ENCODE measurements at places on chromosomes 6 and 20.

- no peak for DNase-seq
Observed at GRCh38 chr20:51067792-51068191, 44.9 kb upstream of the KCNG1 start.

DNA sequence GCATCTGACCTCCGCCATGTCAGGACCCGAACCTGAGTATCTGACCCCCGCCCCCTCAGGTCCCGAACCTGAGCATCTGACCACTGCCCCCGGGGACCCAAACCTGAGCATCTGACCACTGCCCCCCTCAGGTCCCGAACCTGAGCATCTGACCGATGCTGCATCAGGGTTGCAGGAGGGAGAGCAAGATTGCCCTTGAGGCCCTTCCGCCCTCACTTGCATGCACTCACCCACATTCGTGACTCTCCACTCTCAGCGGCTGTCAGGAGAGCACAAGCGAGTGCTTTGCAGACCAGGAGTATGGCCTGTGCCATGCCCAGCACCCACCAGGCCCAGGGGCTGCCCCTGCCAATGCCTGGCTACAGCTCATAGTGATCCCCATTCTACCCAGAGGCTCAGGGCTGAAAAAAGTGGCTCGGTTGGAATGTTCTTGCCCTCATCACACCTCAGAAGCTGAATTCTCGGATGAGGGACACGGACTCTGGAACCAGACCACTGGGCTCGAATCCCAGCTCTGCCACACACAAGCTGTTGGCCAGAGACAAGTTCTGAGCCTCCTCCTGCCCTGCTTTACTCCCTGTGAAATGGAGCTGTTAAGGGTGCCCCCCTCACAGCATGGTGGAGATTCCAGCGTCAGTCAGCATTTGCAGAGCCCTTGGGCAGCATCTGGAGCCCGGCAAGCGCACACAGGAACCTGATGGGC lies 82.1 kb downstream of the DLL1 start:
- DNase-seq = no peak

- no peak for DNase-seq
Observed at GRCh38 chr6:43559328-43559727, 16.5 kb downstream of the XPO5 start.

- DNase-seq = no peak
Observed at GRCh38 chr6:156190270-156190669, 586.9 kb upstream of the ARID1B start.

DNA sequence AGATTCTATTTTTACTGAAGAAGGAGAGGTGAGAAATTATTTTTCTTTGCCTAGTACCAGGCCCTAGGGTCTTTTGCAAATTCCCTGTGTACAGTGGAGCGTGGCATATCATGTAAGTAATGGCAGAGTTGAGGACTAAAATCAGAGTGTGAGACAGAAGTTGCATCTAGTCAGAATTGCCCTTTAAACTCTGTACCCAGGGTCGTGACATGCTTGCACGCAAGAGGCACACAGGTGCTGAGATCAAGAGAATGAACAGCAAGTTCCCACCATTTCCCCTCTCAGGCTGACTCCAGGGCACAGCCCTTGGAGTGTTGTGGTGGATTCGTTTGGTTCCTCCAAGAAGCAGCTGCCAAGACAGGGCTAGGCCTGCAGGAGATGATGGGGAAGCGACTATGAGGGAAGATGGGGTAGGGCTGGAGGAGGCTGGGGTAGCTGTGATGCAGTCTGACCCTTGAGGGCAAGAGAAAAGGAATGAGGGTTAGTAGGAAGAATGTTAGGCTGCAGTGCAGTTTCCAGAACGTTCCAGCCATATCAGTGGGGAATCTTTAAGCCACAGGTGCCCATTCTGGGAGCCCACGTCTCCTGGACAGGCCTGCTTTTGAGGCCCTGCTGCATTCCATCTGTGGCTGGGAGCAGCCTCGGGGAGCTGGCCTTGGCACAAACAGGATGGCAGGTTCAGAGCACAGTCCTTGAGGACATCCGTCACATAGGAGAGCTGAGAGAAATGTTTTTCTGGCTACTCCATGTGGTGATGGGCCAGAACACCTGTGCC lies 6.9 kb downstream of the NELFCD start:
- DNase-seq = no peak

DNA sequence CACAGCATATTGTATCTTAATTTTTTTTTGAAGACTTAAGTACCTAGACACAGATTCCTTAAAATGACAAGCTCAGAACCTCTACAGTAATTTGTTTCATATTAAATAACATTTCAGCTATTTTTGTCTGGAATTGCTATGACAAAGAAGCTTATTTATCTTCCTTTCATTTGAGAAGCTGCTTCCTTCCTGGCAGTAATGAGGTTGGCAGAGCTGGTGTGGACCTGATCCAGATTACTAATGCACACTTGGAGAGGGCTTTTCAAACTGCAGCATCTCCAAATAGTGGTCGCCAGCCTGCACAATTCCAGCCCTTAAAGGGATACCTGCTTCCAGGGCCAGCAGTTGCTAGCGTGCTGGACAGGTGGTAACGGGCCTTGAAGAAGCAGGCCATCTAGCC lies 12.1 kb downstream of the PTCHD4 start:
- DNase-seq = no peak

- DNase-seq = no peak
Observed at GRCh38 chr6:164404812-164405488, 904.5 kb downstream of the C6orf118 start.

DNA sequence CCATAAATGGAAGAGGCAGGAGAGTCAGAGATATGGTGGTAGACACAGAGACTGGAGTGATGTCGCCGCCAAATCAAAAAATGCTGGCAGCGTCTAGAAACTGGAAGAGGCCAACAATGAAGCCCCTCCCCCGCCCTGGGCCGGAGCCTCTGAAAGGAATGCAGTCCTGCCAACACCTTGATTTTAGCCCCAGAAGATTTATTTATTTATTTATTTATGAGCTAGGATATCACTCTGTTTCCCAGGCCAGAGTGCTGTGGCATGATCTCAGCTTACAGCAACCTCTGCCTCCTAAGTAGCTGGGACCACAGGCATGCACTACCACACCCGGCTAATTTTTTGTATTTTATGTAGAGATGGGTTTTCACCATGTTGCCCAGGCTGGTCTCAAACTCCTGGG lies 82.6 kb upstream of the CCDC167 start:
- DNase-seq = no peak

DNA sequence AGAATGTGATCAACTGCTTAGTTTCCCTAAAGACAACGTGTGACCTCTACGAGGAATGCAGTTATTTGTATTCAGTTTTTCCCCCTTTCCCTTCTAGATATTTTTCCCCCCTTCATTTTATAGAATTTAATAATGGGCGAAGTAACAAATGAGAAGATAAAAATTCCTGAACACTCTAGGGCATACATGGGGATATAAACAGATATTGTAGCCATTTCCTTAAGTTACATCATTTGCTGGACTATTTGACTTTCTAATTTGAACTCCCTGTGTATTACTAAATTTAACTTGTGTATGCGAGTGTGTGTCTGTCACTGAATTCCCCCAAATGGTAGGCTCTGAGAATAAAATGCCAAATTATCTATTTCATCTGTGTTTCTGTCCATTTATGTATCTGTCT lies 99.0 kb upstream of the ZFP64 start:
- no peak for DNase-seq

- DNase-seq = no peak
Observed at GRCh38 chr6:68704485-68704884, 69.4 kb downstream of the ADGRB3 start.

DNA sequence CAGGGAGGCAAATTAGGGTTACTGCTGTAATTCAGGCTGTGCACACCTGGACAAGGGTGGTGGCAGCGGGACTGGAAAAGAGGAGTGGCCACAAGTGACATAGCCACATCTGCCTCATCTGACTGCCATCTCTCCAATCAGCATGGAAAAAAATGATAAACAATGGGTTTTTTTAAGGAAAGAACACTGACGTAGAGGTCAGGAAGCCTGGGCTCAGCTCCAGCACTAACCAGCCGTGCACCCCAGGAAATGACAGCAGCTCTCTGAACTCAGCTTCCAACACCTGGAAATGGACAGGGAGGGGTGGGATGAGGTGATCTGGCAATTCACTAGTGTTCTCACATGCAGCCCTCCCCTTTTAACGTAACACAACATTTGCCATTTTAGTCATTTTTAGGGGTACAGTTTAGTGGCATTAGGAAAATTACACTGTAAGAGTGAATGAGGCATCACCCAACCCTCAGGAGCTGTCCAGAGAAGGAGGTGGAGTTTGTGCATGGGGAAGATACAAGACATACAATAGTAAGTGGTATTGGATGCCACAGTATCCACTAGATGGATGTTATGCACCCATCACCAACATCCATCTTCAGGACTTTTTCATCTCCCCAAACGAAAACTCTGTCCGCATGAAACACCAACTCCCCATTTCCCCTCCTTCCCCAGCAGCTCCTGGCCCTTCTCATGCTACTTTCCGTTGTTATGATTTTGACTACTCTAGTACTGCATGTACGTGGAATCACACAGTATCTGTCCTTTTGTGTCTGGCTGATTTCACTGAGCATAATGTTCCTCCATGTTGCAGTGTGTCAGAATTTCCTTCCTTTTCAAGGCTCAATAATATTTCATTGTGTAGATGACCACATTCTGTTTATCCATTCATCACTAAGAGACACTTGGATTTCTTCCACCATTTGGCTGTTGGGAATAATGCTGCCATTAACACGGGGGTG lies 215.5 kb upstream of the ECI2 start:
- DNase-seq = no peak

DNA sequence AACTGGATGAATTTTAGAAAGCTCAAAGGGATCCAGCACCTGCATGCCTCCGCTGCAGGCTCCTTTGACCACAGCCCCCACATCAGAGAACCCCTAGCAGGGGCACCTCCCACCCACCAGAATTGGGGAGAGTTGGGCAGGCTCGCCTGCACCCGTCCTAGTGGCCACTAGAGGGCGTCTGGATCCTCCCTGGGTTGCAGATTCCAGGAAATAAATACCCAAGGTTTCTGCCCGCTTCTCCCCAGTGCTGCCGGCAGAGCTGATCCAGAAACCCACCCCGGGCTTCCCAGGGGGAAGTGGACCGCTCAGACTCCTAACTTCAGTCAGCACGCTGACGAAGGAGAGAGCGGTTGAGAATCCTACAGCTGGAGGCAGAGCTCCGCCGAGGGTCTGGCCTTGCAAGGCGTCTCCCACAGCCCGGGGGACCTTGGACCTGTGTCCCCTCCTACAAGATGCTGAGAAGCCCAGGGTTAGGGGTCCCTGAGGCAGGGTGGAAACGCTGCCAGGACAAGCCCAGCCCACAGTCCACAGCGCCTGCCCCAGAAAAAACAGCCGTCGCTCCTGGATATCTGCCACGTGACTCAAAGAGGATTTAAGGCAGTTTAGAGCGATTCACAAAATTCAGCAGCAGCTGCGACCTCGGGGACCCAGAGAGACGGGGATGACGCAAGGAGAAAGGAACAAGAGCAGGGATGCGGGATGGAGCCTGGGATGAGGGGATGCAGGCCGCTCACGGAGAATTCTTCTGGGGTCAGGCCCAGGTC lies 32.6 kb upstream of the PHACTR3 start:
- DNase-seq = peak; percentile 39

DNA sequence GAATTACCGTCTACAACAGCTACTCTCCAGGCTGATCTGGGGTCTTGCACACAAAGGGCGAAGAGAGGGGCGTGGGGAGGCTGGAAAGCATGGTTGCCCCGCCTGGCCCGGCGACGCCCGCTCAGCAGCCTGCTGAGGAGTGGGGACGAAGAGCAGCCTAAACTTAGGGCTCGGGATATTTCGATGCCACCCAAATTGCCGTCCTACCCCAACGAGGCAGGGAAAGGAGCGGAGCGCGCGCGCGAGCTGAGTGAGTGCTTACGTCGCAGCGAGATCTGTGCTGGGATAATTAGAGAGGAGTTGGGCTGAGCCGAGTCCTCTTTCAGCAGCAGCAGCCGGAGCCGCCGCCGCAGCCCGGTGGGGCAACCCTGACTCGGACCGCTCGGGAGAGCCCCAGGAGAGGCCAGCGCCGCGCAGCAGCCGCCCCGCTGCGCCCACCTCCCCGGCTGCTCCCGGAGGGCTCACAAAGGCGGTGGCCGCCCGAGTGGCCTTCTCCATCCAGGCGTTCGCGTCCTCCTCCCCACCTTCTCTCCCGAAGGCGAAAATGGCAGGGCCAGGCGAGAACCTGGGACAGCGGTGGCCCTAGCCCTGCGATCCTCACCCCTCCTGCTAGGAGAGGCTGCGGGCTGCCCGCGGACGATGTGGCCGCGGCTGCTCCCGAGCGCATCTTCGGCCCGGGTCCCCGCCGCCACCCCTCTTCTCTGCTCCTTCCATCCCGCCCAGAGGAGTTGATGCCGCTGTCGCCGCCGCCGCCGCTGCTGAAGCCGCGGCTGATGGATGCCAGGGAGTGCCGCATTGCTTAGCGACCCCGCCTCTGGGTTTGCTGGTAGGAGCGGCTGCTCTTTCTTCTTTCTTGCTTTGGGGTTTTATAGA lies at the start of gene CLVS2:
Gene CLVS2 (plus strand): TSS at position 315 of the 873 bp plus-strand sequence. CDS start 1,543 bp downstream, outside the sequence.
- no peak for DNase-seq

DNA sequence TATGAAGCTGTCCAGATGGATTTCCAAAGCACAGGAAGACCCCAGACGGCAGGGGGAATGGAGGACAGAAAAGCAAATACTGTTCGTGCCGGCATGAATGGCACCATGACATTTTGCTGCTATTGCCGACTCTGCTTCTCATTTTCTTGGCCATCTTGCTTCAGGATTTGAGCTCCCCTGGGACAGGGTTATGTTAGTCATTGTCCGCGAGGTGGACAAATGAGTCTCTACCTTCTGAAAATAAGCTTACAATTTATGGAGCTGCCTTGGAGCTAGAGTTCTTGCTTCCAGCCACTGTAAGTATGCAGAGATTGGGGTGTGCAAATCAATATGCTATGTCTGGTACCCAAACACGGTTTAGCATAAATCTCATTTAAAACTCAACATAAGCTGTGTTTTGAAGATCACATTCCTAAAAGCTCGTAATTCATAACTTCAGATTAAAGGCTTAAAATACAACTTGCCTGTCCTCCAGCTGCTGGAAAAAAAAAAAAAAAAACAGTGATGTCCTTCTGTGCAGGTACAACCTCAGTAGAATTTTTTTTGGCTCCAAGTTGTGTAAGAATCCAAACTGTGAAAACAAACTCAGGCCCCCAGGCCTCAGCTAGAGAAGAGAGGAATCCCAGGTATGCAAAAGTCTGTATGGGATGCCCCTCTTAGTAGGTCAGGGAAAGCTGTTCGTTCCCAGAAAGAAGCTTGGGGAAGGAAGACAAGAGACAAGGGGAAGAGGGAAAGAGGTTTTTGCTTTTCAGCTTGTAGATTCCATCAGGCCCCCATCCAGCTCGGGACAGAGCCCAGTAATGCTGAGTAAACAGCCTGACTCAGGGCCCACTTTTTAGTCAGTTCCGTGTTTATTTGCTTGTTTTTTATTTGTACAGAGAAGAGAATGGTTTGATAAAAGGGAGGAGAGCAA lies 184.2 kb upstream of the FOXA2 start:
- no peak for DNase-seq

DNA sequence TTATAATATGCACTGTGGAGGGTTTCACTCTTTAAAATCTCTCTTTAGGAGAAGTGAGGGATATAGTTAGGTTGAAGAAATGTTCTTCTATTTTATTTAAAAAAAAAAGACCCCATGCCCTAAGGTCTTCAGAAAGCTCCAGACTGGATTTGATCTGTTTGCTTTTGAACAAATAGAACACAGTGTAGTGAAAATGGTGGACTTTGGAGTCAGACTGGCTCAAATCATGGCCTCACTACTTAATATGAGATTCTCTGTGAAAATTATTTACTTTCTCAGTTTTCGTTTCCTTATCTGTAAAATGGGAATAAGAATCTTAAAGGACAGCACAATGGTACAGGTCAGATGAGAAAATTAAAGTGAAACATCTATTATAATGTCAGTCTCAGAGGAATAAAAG lies 203.9 kb downstream of the ASCC3 start:
- DNase-seq = no peak
